ENCODE measurements at places on chromosomes 1 and 21.

DNA sequence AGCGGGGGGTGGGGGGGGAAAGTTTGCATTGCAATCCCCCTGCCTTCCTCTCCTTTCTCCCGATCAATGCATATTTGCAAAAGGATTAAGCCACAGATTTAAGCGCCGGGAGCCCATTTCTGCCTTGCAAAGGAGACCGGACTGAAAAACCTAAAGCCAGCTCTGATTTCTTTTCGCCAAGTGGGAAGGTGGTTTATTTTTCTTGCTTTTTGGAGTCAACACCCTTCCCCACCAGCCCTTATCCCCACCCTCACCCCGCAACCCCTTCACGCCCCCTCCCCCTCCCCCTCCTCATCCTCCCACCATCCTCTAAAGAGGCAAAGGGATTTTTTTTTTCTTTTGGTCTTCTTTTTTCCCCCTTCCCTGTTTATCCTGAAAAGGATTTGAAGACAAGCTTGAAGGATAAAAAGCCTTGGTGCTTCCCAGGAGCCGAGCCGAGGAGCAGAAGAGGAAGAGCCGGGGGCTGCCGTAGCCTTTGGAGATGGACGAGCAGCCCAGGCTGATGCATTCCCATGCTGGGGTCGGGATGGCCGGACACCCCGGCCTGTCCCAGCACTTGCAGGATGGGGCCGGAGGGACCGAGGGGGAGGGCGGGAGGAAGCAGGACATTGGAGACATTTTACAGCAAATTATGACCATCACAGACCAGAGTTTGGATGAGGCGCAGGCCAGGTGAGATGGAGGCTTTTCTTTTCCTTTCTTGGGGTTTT, 513 bp downstream of the PBX1 start:
- no peak for DNase-seq

DNA sequence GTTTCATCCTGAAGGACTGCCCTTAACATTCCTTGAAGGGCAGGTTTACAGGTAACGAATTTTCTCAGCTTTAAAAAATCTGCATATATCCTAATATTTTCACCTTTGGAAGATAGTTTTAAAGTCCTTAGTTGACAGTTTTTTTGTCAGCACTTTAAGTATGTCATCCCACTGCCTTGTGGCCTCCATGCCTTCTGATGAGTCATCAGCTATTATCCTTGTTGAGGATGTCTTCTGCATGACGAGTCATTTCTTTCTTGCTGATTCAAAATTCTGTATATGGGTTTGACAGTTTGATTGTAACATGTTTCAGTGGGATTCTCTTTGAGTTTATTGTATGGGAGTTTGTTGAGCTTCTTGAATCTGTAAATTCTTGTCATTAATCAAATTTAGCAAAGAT, 500.6 kb downstream of the DISC1 start:
- DNase-seq: no peak

GRCh38 chr1:6950001-6950765, 164.9 kb downstream of the CAMTA1 start:
- no peak for DNase-seq

GRCh38 chr21:28547766-28548165, 444.9 kb downstream of the LTN1 start:
- no peak for DNase-seq

- DNase-seq: no peak
Measured at GRCh38 chr1:51519865-51520699, 1.0 kb upstream of the EPS15 start.

- DNase-seq: no peak
Measured at GRCh38 chr1:39928809-39929587, 25.9 kb upstream of the MFSD2A start.

- peak; percentile 65 for DNase-seq
Measured at GRCh38 chr1:24540906-24541710, 14.8 kb upstream of the NCMAP start.

- no peak for DNase-seq
Measured at GRCh38 chr1:192739476-192740184, 69.2 kb upstream of the RGS2 start.

DNA sequence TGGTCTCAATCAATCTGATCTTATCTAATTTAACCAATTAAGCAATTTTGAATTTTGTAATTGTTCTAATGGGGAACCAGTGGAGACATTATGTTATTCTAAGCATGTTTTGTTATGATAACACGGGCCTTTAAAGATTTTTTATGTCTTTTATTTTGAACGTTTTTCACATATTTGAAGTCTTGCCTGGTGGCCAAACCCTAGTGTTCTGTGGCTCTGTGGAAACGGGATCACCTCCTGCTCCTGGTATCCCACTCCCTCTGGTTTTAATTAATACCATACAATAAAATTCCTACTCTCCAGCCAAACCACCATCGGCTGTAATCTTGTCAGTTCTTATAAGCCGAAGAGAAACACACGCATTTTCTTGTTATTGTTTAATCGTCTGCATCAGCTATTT, 22.9 kb upstream of the LMO4 start:
- no peak for DNase-seq

Measured in CD4-positive, alpha-beta memory T cell (primary cell).